Mesothelial cell of epicardium (in vitro differentiated cells): ENCODE measurements at places on chromosomes 3 and 15. TPM values are rescaled to one million over a fixed set of nuclear protein-coding genes. Genes with fewer than 3 reads are reported as not detected.

DNA sequence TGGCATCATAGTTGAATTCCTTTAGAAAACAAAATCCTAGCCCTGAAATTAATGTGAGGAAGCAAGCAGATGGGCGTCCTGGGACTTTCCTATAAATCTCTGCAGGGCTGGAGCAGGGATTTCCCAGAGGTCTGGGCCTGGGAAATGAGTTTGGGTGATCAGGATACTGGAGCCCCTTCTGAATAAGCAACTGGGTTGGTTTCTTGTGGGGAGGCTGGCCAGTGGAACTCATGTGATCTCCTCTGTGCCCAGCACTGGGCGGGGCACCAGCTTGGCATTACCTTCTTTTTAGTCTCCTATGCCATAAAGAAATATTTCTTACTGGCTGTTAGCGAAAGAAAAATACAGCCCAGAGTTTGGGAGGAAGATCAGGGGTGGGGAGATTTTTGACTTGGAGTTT, 1.7 kb downstream of the THSD4 start:
- no peak for DNase-seq
- peak overlapping the region; percentile 41 for H3K27ac ChIP-seq
- H3K4me1 ChIP-seq, result peaks cover 56% of the 10 kb centered on the region
- H3K4me3 ChIP-seq, result peak overlapping the region; percentile 87
- H3K27me3 ChIP-seq, result peaks cover 24% of the 10 kb centered on the region
- H3K36me3 ChIP-seq, result no peaks in the 10 kb centered on the region

DNA sequence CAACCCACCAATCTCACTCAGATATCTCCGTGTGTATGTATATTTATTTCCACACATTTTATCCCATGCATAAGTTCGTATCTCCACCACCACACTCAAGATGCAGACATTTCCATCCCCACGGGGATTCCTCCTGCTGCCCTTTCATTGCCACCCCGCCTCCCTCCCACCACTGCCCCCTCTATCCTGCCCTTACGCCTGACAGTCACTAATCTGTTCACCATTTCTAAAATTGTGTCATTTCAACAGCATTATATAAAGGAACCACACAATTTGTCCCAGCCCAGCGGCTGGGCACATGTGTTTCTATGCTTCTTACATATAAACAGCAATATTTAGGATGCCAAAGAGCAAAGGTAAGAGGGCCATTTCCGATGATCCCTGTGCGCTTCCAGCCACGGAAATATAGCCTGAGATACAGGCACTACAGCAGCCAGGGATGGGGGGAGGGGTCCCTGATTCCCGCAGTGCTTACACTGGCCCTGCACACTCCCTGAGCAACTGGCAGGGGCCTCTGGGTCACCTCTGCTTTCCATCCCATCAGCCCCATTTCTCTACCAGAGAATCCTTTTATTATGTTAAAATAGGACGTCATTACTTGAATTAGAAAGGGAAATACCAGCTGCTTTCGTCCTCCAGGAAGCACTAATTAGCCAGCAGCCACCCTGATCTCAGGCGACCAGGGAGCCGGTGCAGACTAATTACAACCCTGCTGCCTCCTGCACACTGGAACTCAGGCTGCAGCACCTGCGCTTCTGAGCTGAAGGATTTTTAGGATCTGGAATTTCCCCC, 372.0 kb upstream of the ATP10A start:
- no peak overlapping the region for H3K27ac ChIP-seq
- no peak overlapping the region for H3K4me3 ChIP-seq
- no peaks in the 10 kb centered on the region for H3K36me3 ChIP-seq
- no peak for DNase-seq
- H3K27me3 ChIP-seq, result peaks cover 17% of the 10 kb centered on the region
- H3K4me1 ChIP-seq, result no peaks in the 10 kb centered on the region

The FBXL2 gene
- total RNA-seq, result 23.5 to 25.6 TPM (median 23.6 TPM) in 3 replicates

The P2RY12 gene
- not detected in 3 replicates for total RNA-seq

DNA sequence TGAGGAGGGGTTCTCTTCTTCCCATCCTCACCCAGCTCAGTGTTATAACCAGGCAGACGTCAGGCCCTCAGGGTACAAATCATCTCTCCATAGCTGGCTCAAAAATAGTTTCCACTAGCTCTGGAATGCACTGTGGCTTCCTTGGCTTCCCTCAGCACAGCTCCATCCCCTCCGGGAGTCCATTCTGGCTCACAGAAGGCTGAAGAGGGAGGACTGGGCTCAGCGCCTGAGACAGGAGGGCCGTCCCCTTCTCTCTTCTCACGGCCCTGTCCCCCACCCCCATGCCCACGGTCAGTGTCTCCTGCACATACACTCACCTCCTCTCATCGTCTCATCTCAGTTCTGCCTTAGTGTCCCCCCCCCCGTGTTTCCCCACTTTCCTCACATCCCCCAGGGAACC, 50.1 kb downstream of the UMPS start:
- no peaks in the 10 kb centered on the region for H3K27me3 ChIP-seq
- peak overlapping the region; percentile 31 for H3K4me3 ChIP-seq
- no peak for DNase-seq
- peaks cover 2% of the 10 kb centered on the region for H3K36me3 ChIP-seq
- peak overlapping the region; percentile 88 for H3K27ac ChIP-seq

- H3K27me3 ChIP-seq, result peaks cover 22% of the 10 kb centered on the region
- no peak overlapping the region for H3K27ac ChIP-seq
- H3K4me3 ChIP-seq, result no peak overlapping the region
- no peaks in the 10 kb centered on the region for H3K36me3 ChIP-seq
Observed at GRCh38 chr3:182000447-182000846, 288.7 kb downstream of the SOX2 start.

The PAK6 gene
- total RNA-seq, result 10.1 to 11.1 TPM (median 10.2 TPM) in 3 replicates

The SMCO1 gene
- total RNA-seq, result not detected in 3 replicates

- H3K4me3 ChIP-seq, result no peak overlapping the region
- peaks cover 16% of the 10 kb centered on the region for H3K4me1 ChIP-seq
- H3K27me3 ChIP-seq, result no peaks in the 10 kb centered on the region
- H3K36me3 ChIP-seq, result peaks cover 4% of the 10 kb centered on the region
- no peak for DNase-seq
Observed at GRCh38 chr3:196280689-196281440, 6.7 kb downstream of the PCYT1A start.

The CACNA2D2 gene
- 9.9 to 10.8 TPM (median 9.9 TPM) in 3 replicates for total RNA-seq

The IGSF10 gene
- 5.1 to 6.0 TPM (median 5.6 TPM) in 3 replicates for total RNA-seq

GRCh38 chr15:97976766-97977503, 16.4 kb downstream of the ARRDC4 start:
- DNase-seq, result no peak
- H3K27ac ChIP-seq, result no peak overlapping the region
- H3K36me3 ChIP-seq, result peaks cover 15% of the 10 kb centered on the region

The MOBP gene
- not detected in 3 replicates for total RNA-seq

The GPR87 gene
- total RNA-seq, result 2.9 to 3.3 TPM (median 3.2 TPM) in 3 replicates

GRCh38 chr3:73086071-73086494, 24.6 kb downstream of the EBLN2 start:
- peaks cover 5% of the 10 kb centered on the region for H3K27me3 ChIP-seq
- H3K4me3 ChIP-seq, result no peak overlapping the region
- no peaks in the 10 kb centered on the region for H3K4me1 ChIP-seq
- no peak overlapping the region for H3K27ac ChIP-seq
- peak; percentile 72 for DNase-seq

The TRIM71 gene
- total RNA-seq, result 2.7 to 3.1 TPM (median 3.0 TPM) in 3 replicates

- H3K27ac ChIP-seq, result no peak overlapping the region
- H3K27me3 ChIP-seq, result no peaks in the 10 kb centered on the region
- no peak overlapping the region for H3K4me3 ChIP-seq
- no peaks in the 10 kb centered on the region for H3K36me3 ChIP-seq
Observed at GRCh38 chr15:95911570-95912279, 418.8 kb upstream of the NR2F2 start.

- H3K27me3 ChIP-seq, result peaks cover 1% of the 10 kb centered on the region
- no peak overlapping the region for H3K27ac ChIP-seq
Observed at GRCh38 chr3:117407317-117407716, 697.7 kb downstream of the TUSC7 start.

GRCh38 chr15:44735482-44736180, 697 bp upstream of the TRIM69 start:
- no peak overlapping the region for H3K4me3 ChIP-seq
- peak overlapping the region; percentile 63 for H3K27ac ChIP-seq
- no peak for DNase-seq
- H3K36me3 ChIP-seq, result peaks cover 5% of the 10 kb centered on the region
- H3K4me1 ChIP-seq, result no peaks in the 10 kb centered on the region
- no peaks in the 10 kb centered on the region for H3K27me3 ChIP-seq

- no peak for DNase-seq
- H3K4me1 ChIP-seq, result peaks cover 6% of the 10 kb centered on the region
- no peaks in the 10 kb centered on the region for H3K27me3 ChIP-seq
- H3K4me3 ChIP-seq, result no peak overlapping the region
Observed at GRCh38 chr3:178545337-178545736, 9.1 kb downstream of the KCNMB2 start.

The UACA gene
- total RNA-seq, result 64.6 to 70.3 TPM (median 68.5 TPM) in 3 replicates

- no peak overlapping the region for H3K4me3 ChIP-seq
- peaks cover 1% of the 10 kb centered on the region for H3K27me3 ChIP-seq
- no peak for DNase-seq
- no peaks in the 10 kb centered on the region for H3K36me3 ChIP-seq
- H3K27ac ChIP-seq, result no peak overlapping the region
Observed at GRCh38 chr15:77557564-77557963, 75.1 kb downstream of the LINGO1 start.

- H3K27me3 ChIP-seq, result no peaks in the 10 kb centered on the region
- H3K4me1 ChIP-seq, result no peaks in the 10 kb centered on the region
- no peak overlapping the region for H3K27ac ChIP-seq
Observed at GRCh38 chr3:39065197-39065596, 13.4 kb downstream of the WDR48 start.

- H3K36me3 ChIP-seq, result no peaks in the 10 kb centered on the region
- no peak overlapping the region for H3K27ac ChIP-seq
- H3K27me3 ChIP-seq, result no peaks in the 10 kb centered on the region
- no peaks in the 10 kb centered on the region for H3K4me1 ChIP-seq
- no peak overlapping the region for H3K4me3 ChIP-seq
- no peak for DNase-seq
Observed at GRCh38 chr3:2823437-2824211, 286.6 kb downstream of the IL5RA start.

The CYP8B1 gene
- total RNA-seq, result not detected in 3 replicates

GRCh38 chr3:181709537-181710279, 2.0 kb upstream of the SOX2 start:
- no peaks in the 10 kb centered on the region for H3K36me3 ChIP-seq
- peaks cover 9% of the 10 kb centered on the region for H3K4me1 ChIP-seq
- H3K27me3 ChIP-seq, result peaks cover 38% of the 10 kb centered on the region
- no peak overlapping the region for H3K27ac ChIP-seq
